ENCODE measurements at places on chromosomes 5 and 9. TPM values are rescaled to one million over a fixed set of nuclear protein-coding genes. Genes with fewer than 3 reads are reported as not detected.

The LMX1B gene
- polyA plus RNA-seq: 0.96 TPM

DNA sequence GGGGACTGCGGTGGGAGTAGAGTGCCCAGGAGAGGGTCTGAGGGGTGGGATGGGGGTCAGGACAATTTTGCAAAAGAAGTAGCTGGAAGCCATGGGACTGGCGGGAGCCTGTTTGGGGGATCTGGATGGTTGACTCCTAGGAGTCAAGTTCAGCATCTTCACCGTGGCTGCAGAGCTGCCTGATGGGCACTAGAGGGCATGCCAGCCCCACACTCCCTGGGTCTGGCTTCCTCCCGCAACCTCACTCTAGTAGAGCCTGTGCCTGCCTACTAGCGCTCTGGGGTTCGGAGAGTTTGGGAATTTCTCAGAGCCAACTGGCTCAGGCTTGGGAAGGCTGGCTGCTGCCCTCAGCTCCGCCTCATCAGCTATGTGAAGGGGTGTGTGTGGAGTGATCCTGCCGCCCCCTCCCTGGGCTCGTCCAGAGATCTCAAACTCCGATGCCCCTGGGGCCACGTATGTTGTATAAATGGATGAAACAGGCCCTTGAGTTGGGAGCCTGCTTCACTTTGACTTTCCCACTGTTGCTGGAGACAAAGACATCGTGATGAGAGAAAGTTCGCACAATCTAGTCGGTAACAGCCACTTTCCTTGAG is 10.8 kb downstream of the TSPAN17 start:
- H3K4me3 ChIP-seq: no peak overlapping the region
- DNase-seq: no peak
- H3K4me1 ChIP-seq: peaks cover 12% of the 10 kb centered on the region
- H3K27me3 ChIP-seq: peaks cover 6% of the 10 kb centered on the region

DNA sequence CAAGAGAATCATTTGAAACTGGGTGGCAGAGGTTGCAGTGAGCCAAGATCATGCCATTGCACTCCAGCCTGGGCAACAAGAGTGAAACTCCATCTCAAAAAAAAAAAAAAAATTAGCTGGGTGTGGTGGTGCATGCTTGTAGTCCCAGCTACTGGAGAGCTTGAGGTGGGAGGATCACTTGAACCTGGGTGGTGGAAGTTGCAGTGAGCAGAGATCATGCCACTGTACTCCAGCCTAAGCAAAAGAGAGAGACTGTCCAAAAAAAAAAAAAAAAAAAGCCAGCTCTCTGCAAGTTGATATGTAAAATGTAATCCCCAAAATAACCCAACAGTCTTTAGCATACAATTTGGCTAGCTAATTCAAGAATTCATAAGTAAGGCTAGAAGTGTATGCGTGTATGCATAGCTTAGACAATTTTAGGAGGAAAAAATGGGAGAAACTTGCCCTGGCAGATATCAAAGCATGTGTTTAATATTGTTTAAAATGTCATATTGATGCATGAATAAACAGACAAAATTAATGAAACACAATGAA is 36.3 kb downstream of the C5orf22 start:
- H3K36me3 ChIP-seq: no peaks in the 10 kb centered on the region
- no peak overlapping the region for H3K4me3 ChIP-seq
- no peaks in the 10 kb centered on the region for H3K27me3 ChIP-seq
- H3K4me1 ChIP-seq: no peaks in the 10 kb centered on the region
- no peak overlapping the region for H3K27ac ChIP-seq
- no peak for DNase-seq

DNA sequence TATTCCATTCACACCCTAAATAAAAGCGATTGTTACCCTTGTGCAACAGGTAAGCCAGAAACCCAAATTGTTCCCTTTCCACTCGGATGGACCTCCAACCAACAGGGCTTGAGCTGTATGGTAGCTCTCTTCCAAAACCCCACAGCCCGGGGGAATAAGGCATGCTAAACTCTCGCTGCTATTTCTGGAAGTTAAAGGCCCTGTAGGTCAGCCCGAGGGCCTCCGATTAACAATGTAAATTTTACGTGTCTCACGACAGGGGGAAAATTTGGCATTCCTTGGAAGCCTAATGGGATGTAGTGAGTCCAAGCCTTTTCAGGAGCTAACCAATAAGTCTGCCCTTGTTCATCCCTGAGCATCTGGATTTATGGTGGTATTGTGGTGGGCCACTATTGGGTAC is 26.0 kb downstream of the CNOT8 start:
- H3K36me3 ChIP-seq: peaks cover 42% of the 10 kb centered on the region
- no peak overlapping the region for H3K4me3 ChIP-seq
- no peak for DNase-seq
- no peaks in the 10 kb centered on the region for H3K4me1 ChIP-seq
- no peaks in the 10 kb centered on the region for H3K27me3 ChIP-seq

Measured in large intestine (tissue), 12 donors.